ENCODE measurements at places on chromosomes 4 and X.
A peak's percentile ranks its signal among the peaks of the same experiment; 100 is the strongest.

- peak; percentile 65 for DNase-seq
These were observed 31.7 kb downstream of the GAB3 start for GRCh38 chrX:154719132-154719675.

GRCh38 chr4:45944000-45944399 is 179.9 kb downstream of the GABRG1 start:
- no peak for DNase-seq

DNA sequence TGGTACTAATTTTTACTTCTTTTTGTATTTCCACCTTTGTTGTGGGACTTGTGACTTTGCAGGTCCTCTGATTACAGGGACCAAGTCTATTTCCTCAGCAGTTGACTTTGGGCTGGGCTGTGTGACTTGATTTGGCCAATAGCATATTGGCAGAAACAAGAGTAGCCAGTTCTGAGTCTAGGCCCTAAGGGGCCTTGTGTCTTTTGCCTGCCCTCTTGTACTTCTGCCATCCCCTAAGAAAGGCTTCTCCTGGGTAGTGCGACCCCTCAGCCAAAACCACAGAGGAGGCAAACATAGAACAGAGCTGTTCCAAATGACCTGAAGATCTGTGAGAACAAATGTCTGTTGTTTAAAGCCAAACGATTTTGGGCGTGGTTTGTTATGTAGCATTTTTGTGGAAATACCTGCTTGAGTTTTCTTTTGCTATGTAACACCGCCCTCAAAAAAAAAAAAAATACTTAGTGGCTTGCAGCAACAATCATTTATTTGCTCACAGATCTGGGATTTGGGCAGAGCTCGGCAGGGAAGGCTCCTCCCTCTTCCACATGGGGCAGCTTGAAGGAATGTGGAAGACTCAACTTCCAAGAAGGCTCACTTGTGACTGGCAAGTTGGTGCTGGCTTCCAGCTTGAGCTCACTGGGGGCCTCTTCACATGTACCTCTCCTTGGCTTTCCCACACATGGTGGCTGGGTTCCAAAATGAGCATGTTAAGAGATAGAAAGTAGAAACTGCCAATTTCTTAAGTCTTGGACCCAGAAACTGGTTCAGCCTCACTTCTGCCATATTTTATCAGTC is 423.0 kb upstream of the CNKSR2 start:
- no peak for DNase-seq

DNA sequence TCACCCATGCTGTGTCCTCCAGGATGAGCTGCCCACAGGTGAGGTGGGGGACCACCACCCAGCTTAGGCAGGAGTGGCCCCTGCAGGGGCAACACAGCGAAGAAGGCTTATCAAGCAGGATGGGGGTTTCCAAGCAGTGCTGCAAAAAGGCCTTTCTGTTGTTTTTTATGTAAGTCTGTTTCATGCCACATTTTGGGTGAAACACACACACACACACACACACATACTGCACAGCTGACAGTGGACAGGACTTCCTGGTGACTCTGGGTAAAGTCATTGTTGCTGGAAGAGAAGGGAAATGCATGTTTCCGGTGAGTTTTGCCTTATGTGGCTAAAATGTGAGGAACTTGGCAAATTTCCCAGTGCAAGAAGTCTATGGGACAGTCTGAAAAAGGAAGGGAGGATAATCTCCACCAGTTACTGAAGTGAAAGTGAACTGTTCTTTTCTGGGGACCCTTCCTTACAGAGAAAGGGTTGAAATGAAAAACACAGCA is 119.2 kb downstream of the IRF2 start:
- peak; percentile 91 for DNase-seq

- peak; percentile 97 for DNase-seq
These were observed 90.8 kb downstream of the IRF2 start for GRCh38 chr4:184383497-184384055.

- no peak for DNase-seq
These were observed 178.3 kb upstream of the GYPA start for GRCh38 chr4:144318797-144319196.

GRCh38 chr4:175238827-175239517 is 320.8 kb downstream of the ADAM29 start:
- no peak for DNase-seq

GRCh38 chrX:12011075-12011474 is 127.2 kb upstream of the FRMPD4 start:
- DNase-seq: peak; percentile 62

DNA sequence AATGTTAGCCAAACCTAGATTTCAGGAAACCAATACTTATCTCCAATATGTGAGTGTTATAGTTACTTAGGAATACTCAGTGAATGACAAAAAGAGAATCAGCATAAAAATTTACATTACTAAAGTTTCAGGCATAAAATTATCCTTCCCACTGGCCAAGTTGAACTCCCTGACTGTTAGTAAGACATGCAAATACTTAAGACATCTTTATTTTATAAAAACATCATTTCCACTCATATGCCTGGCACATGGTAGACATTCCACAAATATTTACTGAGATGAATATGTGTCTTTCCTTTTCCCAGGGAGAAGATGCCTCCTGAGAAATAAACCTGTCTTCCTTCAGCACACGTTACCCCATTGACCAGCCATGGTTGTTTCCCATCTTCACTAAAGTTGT is 7.3 kb downstream of the VEGFD start:
- peak; percentile 22 for DNase-seq

DNA sequence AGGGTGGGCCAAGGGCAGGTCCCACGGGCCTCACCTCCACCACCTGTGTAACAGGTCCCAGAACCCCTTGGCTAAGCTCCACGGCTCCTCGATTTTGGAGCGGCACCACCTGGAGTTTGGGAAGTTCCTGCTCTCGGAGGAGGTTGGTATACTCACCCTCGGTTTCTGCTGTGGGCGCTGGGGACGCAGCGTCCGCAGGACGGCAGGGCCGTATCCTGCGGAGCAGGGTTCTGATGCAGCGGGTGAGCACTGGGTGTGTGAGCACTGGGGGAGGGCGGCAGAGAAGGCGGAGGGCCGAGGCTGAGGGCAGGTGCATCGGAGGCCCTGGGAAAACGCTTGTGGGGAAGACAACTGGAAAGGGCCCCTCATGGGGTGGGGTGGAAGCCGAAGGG is 11.0 kb downstream of the ATP5ME start:
- no peak for DNase-seq

GRCh38 chr4:28755081-28755480 is 1894.4 kb downstream of the STIM2 start:
- no peak for DNase-seq

- DNase-seq: peak; percentile 95
These were observed 112.0 kb downstream of the SHROOM3 start for GRCh38 chr4:76546759-76547742.

DNA sequence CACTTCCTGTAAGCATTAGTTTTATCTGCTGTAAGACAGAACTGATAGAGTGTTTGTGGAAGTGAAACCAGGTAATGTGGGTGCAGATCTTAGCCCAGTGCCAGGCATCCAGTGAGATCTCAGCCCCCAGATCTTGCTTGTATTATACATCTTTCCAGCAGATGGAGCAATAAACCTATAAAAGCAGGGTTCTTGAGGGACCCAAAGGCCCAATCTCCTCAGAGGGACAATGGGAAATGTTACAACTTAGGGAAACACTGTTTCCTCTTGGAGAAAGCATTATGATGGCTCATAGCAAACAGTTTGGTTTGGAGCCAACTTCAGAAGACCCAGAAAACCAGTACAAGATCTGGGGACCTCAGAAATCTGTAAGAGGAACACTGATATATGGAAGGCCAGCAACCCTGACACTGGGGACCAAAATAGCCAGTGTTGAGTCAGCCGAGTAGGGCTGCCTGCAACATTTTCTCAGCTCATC is 206.3 kb downstream of the SLC7A11 start:
- DNase-seq: peak; percentile 79

DNA sequence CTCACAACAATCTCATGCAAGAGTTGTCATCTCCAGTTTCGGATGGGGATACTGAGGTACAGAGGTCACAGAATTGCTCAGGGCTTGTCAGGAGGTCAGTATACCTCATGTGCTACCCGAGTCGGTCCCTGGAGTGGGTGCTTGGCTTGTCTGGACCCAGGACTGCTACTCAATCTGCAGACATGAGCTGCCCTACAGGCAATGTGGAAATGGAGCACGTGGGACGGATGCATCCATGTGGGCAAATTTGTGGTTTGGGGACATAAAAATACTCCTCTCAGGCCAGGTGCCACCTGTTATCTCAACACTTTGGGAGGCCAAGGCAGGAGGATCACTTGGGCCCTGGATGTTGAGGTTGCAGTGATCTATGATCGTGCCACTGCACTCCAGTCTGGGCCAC is 15.8 kb downstream of the USP11 start:
- DNase-seq: no peak

GRCh38 chrX:48474127-48474526 is 1.9 kb upstream of the FTSJ1 start:
- DNase-seq: no peak

- DNase-seq: no peak
These were observed 30.2 kb downstream of the CPLX1 start for GRCh38 chr4:795726-796119.

GRCh38 chr4:7295197-7295910 is 103.0 kb downstream of the SORCS2 start:
- DNase-seq: no peak

DNA sequence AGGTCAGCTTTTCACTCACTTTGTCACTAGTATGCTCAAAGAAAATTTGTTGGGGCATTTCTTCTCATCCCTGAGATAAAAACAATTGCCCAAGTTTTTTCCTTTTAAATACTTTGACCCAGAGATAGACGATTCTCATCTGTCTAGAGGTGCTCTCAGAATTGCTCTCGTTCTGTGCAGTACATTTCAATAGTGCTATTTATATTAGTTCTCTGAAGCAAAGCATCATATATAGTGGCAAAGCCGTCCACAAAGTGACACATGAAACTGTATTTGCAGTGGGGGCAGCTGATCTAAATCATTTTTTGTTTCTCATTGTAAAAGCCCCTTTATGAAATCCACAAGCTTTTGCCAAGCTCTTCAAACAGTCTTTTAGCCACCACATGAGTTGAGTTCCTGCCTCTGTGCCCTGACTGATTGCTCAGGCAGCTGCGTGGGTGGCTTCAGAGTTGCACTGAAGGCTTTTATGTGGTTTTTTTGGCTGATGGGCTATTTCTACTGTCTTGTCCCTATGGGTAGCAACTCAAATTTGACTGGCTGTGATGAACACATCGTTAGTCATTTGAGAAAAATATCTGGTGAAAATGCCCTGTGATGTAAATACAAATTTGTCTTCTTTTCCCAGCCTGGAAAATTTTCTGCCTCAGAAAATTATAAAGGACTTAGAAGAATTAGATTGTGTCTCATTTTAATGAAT is 119.1 kb upstream of the OTUD4 start:
- peak; percentile 96 for DNase-seq

DNA sequence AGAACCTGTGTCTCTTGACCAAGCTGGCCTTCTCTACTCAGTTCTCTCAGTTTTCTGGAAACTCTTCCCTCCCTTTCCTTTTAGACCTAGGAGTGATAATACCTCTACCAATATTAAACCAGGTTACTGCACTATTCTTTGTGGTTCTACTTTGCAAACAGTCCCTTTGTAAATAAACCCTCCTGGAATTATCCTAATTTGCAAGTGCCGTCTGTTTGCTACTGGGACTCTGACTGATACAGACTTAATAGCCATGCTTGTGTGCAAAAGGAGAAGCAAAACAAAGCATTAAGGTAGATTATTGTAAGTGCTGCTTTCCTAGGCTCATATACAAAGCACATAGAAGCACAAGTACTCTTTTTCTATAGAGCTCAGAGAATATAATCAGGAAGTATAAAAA is 507.0 kb downstream of the INPP4B start:
- DNase-seq: no peak

DNA sequence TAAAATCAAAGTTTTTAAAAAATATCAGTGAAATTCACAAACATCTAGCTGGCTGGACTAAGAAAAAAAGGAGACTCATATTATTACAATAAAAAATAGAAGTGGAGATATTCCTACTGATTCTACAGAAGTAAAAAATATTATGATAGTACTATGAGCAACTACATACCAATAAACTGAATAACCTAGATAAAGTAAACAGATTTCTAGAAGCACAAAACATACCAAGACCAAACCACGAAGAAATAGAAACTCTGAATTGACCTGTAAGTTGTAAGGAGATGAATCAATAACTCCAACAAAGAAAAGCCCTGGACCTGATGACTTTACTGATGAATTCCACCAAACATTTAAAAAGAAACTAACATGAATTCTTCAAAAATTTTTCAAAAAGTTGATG is 867.3 kb downstream of the PCDH18 start:
- no peak for DNase-seq

GRCh38 chrX:115504167-115504566 is 56.8 kb upstream of the PLS3 start:
- no peak for DNase-seq

GRCh38 chr4:87555773-87556619 is 26.8 kb upstream of the SPARCL1 start:
- DNase-seq: peak; percentile 58

GRCh38 chrX:114268643-114269042 is 315.2 kb upstream of the HTR2C start:
- no peak for DNase-seq

GRCh38 chrX:101656817-101657216 is 2.8 kb downstream of the ARMCX2 start:
- DNase-seq: no peak

- no peak for DNase-seq
These were observed 35.7 kb downstream of the CASK start for GRCh38 chrX:41887691-41888090.

DNA sequence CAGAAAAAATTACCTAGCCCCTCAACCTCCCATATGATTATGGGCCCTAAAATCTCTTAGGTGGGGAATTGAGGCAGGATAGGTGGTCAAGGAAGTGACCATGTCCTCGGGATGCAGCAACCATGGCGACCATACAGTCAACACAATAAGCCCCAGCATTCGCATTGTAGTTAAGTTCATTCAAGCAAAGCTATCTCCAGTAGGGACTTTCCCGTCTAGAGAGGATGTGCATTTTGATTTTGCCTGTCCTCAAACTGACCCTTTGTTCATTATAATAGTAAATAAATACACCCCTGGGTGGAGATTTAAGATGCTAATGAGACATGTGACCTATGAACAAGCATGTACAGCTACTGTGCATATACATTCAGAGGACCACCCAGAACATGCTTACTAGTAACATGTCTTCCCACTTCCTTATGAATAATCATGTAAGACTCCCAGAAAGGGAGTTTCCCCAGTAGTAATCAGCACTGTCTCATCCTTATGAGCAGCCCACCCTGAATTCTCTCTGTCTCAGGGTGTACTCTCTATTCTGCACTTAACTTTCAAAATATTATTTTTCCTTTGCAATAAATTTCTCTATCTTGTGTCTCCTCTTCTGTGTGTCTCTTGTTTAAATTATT is 74.3 kb downstream of the NUDT11 start:
- DNase-seq: no peak

DNA sequence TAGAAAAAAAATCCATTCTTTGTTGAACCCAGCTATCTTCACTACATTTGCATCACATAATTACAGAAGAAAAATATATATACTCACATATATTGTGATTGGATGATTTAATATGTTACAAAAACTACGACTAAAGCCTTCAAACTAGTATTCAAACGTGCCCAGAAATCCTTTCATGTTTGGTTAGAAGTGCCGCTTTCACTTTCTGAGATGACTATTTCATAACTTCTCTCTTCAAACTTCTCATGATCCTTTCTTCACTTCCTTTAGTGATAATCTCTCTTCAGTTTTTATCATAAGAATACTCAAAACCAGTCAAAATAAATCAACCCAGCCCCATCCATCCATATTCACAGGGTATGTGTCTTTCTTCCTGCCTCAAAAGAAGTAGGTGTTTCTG is 50.8 kb upstream of the NAF1 start:
- no peak for DNase-seq

Data from fibroblast of skin of right quadriceps (primary cell).